ENCODE measurements at places on chromosomes 12 and 14.

- DNase-seq, result no peak
Measured at GRCh38 chr12:69897744-69898143, 72.7 kb downstream of the MYRFL start.

DNA sequence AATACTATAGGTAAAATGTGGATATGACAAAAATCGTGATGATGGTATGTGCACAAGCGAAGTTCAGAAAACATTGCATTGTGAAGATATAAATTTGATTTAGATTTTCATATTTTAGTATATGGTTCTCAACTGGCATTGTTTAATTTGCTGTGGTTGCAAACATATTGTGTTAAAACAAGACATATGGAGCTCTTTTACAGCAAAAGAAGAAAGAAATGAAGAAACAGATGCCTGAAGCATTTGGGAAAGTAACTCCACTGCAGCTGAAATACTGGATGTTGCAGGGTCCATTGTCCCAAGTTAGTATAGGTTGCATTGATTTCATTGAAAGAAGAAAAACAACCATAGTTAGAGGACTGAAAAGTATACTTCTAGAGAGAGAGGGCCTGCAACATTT, 185.8 kb upstream of the SSTR1 start:
- no peak for DNase-seq

- no peak for DNase-seq
Measured at GRCh38 chr14:65805113-65805473, 392.6 kb downstream of the FUT8 start.

DNA sequence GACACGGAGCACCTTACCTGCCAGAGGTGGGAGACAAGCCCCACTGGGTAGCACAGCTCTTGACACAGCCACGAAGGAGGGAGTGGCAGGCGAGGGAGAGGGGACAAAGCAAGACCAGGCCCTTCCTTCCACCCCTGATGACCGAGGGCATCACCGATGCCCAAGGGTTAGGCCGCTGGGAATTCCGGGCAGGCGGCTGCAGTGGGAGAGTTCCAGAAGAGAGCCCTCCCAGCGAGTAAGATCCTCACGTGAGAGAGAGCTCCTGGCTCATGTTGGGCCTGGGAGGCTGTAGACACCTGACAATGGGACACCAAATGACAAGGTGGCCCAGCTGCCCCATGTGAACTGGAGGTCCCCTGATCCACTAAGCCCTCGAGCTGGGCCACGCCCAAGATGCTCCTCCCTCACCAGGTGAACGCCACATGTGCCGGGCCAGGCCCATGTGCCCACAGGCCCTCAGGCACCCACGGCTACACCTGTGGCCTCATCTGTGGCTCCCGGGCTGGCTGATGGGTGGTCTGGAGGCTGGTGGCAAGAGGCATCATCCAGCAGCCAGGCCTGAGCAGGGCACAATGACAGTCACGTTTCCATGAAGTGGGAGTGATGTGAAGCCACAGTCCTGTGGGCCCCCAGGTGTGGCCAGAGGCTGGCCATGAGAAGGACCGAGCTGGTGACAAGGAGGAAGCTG, 32.1 kb upstream of the C14orf180 start:
- DNase-seq, result no peak

GRCh38 chr12:98544751-98545150, 29.4 kb downstream of the TMPO start:
- DNase-seq, result no peak

- DNase-seq, result no peak
Measured at GRCh38 chr14:24178399-24179178, 6.7 kb downstream of the REC8 start.

DNA sequence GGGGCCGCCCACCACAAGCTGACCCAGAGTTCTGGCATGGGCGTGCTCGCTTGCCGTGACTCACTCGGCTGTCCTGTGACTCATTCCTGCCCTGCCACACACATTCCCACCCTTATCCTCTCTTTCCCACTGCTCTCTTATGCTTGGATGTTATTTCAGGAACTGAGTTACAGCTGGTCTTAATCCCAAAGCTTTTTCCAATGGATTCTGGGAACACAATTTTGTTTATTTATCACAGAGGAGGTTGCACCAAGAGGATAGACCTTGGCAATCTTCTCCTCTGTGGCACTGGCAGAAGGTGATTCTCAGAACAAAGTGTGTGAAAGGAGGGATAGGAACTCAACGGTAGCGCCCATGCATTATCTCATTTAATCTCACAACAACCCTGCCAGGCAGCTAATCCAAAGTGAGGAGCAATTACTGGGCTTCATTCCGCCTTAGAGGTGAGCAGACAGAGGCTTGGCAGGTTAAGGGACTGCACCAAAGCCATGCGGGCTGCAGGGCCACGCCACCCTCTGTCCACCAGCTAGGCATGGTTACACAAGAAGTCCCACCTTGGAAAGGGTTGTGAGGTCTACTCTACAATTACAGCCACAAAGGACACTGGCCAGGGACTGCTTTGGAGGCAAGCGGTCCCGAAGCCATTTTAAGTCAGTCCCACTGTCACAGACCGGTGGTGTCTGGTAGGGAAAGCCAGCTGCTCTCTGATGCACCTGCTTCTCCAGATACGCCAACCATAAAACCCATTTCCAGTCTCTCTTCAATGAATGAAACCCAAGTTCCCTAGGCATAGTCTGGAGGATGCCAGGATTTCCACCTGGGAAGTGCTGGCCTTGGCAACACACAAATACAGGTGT, 32.9 kb downstream of the SYNE3 start:
- no peak for DNase-seq

GRCh38 chr12:65739606-65740005, 84.7 kb upstream of the HMGA2 start:
- no peak for DNase-seq

GRCh38 chr12:51693569-51693968, 102.5 kb downstream of the SCN8A start:
- DNase-seq, result no peak

- DNase-seq, result no peak
Measured at GRCh38 chr12:119661882-119662281, 6.1 kb upstream of the PRKAB1 start.

DNA sequence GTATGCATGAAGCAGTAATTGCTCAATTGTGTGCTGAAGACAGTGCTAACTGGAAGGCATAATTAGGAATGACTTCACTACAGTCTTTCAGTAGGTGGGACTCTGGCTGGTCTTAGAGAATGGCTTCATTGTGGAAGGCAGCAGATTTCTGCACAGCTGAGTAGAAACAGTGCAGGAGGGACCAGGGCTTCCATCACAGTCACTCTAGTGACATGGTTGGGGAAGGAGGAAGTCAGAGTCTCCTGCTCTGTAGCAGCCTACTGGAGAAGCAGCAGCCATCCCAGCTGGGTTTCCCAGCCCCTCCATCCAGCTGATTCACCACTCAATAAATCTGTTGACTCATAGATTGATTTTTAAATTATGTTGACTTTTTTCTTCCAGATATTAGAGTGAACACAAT, 80.6 kb upstream of the DBX2 start:
- DNase-seq, result no peak

- DNase-seq, result no peak
Measured at GRCh38 chr12:110677982-110678381, 10.9 kb downstream of the HVCN1 start.

DNA sequence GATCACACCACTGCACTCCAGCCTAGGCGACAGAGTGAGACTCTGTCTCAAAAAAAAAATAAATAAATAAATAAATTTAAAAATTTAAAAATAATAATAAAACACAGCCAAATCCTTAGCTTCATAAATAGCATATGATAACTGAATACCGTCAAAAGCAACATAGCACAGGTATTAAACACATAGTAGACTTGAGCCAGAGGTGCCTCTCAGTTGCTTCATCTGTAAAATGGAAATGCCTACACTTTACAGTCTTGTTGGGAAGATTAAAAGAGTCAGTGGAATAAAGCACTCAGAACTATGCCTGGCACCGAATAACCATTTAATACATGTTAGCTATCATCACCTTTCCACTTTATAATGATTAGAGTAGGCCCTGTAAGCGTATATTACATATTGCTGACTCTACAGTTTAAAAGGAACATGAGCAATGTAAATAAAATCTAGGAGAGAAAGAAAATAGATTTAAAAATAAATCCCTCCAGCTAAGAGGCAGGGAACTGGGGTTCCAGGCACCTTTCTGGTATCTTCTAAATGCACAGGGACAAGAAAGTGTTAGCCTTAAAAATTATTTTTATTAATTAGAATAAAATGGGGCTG, 7.8 kb upstream of the DCAF11 start:
- DNase-seq, result no peak

DNA sequence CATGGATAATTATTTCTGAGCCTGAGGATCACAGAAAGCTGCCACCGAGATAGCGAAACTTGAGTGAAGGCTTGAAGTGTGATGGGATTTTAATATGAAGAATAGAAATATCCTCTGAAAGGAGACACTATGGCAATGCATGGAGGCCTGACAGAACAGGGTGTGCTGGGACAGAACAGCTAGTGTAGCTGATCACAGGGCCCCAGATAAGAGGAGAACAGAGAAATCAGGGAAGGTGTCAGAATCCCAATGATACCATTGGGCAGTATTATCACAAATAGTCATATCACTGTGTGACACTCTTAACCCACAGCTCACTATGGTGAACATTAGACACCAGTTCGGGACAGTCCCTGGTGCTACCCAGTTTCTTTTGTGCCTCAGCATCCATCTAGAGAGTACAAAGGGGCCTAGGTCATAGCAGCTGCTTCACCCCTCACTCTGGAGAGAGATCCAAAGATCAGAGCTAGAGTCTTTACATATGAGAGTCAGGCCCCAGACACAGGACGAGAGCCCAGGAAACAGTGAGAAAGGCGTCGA, 506 bp upstream of the OR10P1 start:
- DNase-seq, result no peak

GRCh38 chr12:124437617-124438436, 129.6 kb downstream of the NCOR2 start:
- no peak for DNase-seq

GRCh38 chr12:131622422-131622955, 88.4 kb upstream of the SFSWAP start:
- DNase-seq, result no peak

- DNase-seq, result no peak
Measured at GRCh38 chr14:68684466-68685418, 108.1 kb downstream of the ZFP36L1 start.

DNA sequence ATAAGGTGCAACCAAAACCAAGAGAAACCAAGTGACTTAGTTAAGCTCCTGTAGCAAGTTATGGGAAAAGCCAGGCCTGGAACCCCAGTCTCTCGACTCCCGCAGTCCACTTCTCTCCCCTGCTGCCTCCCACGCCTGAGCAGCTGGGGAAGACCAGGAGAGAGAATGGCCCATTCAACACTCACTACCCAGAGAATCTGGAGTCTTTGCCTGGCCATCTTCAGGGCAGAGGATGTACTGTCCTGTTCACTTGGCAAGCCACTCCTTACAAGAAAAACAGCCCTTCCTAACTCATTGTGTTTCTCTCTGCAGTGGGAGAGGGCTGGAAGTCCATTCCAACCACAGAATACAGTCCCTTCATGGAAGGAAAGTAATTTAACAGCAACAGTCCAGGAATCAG, 1.8 kb downstream of the PITPNM2 start:
- DNase-seq, result no peak
